ENCODE measurements at places on chromosomes 12 and 14. TPM values are rescaled to one million over a fixed set of nuclear protein-coding genes. Genes with fewer than 3 reads are reported as not detected.

Gene HSPA2
- total RNA-seq: 8.1 TPM

Gene KSR2
- 0.02 TPM for total RNA-seq

Gene TAS2R13
- 1.3 TPM for total RNA-seq

Gene AVPR1A
- not detected for total RNA-seq

Gene IL26
- total RNA-seq: 7.7 TPM

Gene RIPK3
- total RNA-seq: 12.0 TPM

Gene RD3L
- total RNA-seq: not detected

Gene TNS2
- total RNA-seq: 2.3 TPM

Gene DNAL1
- total RNA-seq: 6.8 TPM

Gene CLEC7A
- not detected for total RNA-seq

Gene TPH2
- total RNA-seq: not detected

Gene FGF6
- not detected for total RNA-seq

Gene FOXA1
- total RNA-seq: 0.07 TPM
